ENCODE measurements at places on chromosomes 16 and 17. TPM values are rescaled to one million over a fixed set of nuclear protein-coding genes. Genes with fewer than 3 reads are reported as not detected.

GRCh38 chr16:82888591-82889001, 261.8 kb downstream of the CDH13 start:
- peak overlapping the region; percentile 59 for H3K27ac ChIP-seq
- no peaks in the 10 kb centered on the region for H3K36me3 ChIP-seq

DNA sequence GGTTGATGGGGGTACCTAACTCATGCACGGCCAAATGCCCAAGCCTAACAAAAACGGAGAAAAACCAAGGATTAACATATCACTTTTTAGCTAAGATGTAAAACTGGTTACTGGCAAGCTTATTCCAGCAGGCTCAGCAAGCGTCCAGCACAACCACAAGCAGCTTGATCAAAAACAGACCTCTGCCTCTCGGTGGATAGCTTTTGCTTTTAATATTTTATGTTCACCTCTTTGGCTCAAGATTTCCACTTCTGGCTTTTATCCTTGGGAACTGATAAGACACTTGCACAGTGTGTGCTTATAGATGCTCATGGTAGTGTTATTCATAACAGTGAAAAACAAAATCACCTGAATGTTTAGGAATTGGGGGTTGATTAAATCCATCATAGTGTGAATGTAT, 206.9 kb upstream of the CACNG5 start:
- H3K27ac ChIP-seq = no peak overlapping the region
- H3K4me1 ChIP-seq = no peaks in the 10 kb centered on the region
- H3K27me3 ChIP-seq = no peaks in the 10 kb centered on the region
- no peak for DNase-seq
- no peaks in the 10 kb centered on the region for H3K36me3 ChIP-seq

DNA sequence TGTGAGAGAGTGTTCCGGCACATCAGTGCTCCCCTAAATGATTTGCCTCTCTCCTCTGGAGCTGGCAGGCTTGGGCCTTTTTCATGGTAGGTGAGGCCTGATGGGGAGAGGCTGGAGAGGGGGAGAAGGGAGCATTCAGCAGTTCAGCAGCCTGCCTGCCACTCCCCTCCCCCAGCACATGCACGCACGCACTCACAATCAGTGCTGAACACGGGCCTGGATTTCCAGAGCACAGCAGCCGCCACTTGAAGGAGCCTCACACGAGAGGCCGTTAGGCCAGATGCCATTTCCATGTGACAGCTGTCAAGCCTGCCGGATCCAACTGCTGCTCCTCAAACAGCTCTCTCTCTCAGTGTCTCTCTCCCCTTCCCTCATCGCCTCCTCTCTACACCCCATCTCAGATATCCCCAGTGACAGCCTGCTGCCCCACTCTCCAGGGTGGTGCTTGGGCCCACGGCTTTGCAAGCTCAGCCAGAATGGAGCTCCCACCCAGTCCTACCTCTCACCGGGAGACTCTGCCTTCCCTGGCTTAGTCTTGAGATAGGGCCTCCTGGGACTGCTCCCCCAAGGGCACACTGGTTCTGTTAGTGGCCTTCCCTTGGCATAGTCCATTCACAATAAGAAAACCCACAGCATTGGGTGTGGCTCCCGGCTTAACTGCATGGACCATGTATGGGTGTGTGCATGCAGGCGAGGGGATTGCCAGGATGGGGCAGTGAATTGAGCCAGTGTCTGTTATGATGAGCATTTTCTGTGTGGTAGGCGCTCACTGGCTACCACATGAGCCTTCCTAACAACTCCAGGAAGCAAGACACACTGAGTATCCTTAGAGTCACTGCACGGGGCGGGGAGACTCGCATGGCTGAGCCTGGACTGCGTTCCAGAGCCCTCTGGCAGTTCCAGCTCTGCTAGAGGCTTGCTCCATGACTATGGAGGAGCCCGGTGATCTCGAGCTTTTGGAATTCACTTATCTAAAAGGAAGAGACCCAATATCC, 226.2 kb downstream of the CCDC182 start:
- H3K4me1 ChIP-seq = peaks cover 21% of the 10 kb centered on the region
- no peak overlapping the region for H3K4me3 ChIP-seq
- peak; percentile 58 for DNase-seq
- no peak overlapping the region for H3K27ac ChIP-seq
- no peaks in the 10 kb centered on the region for H3K36me3 ChIP-seq

Gene CD300LB
- total RNA-seq = not detected

DNA sequence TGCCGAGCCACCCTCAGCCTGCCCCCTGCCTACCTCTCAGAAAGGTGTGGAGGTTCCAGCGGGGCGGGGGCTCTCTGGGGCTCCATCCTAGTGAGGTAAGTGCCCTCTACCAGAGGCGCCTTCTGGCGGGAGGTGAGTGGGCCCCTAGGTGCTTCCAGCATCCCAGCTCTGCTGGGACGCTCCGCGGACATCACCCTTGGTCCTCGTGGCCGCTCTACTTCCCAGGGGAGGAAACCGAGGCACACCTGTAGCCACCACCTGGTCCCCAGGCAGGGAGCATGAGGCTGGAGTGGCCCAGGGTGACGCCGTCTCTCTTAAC, 1.4 kb downstream of the MCRIP2 start:
- H3K4me3 ChIP-seq = peak overlapping the region; percentile 100
- no peaks in the 10 kb centered on the region for H3K27me3 ChIP-seq
- H3K4me1 ChIP-seq = peaks cover 11% of the 10 kb centered on the region
- no peak for DNase-seq

Gene GH1
- total RNA-seq = not detected

Gene BOLA2
- total RNA-seq = 7.2 TPM

Gene DHRS7B
- total RNA-seq = 24.2 TPM

GRCh38 chr17:65886315-65887245, 305.4 kb downstream of the CEP112 start:
- H3K36me3 ChIP-seq = no peaks in the 10 kb centered on the region
- H3K27me3 ChIP-seq = no peaks in the 10 kb centered on the region

GRCh38 chr16:73383195-73383987, 335.5 kb upstream of the ZFHX3 start:
- no peaks in the 10 kb centered on the region for H3K27me3 ChIP-seq
- no peaks in the 10 kb centered on the region for H3K36me3 ChIP-seq
- H3K27ac ChIP-seq = no peak overlapping the region
- no peak overlapping the region for H3K4me3 ChIP-seq

DNA sequence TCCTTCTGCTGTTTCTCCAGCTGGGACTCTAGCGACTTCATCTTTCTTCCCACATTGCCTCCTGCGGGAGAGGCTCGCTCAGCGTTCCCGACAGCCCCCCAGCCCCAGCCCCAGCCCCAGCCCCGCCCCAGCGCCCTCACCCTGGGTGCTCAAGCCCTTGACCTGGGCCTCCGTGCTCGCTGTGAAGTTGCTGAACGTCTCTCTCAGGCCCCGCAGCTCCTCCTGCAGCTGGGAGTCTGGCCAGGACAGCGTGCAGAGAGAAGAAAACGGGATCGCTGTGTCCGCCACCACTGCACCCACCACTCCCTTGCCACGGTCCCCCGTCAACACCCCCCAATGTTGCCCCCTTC, 2.4 kb downstream of the ASGR1 start:
- peaks cover 2% of the 10 kb centered on the region for H3K4me1 ChIP-seq
- DNase-seq = no peak
- no peaks in the 10 kb centered on the region for H3K27me3 ChIP-seq
- no peaks in the 10 kb centered on the region for H3K36me3 ChIP-seq

- no peaks in the 10 kb centered on the region for H3K27me3 ChIP-seq
- DNase-seq = peak; percentile 86
- no peaks in the 10 kb centered on the region for H3K36me3 ChIP-seq
- H3K4me1 ChIP-seq = peaks cover 7% of the 10 kb centered on the region
- H3K4me3 ChIP-seq = no peak overlapping the region
Measured at GRCh38 chr16:9042964-9043680, 48.3 kb upstream of the HAPSTR1 start.

Gene TBC1D26
- total RNA-seq = not detected

Gene MEFV
- total RNA-seq = not detected

Gene PRDM7
- total RNA-seq = not detected

DNA sequence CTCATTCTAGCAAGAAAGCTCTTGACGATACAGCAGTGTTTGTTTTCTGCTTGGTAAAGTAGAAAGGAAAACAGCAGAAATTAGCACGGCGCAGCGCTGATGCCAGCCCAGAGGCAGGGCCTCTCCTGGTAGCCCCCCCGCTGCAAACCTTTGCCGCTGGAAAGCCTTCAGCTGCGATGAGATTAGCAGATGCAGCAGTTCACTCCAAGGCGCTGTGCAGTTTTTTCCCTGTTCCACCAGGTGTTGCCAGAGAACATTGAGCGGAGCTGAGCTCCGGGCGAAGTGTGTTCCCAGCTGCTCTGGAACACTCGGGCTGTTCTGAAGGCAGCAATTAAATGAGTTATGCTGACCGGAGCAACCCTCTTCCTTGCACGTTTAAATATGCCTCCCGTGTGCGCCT, 72.5 kb downstream of the RBFOX1 start:
- H3K4me1 ChIP-seq = no peaks in the 10 kb centered on the region
- no peak for DNase-seq
- no peak overlapping the region for H3K4me3 ChIP-seq
- H3K36me3 ChIP-seq = no peaks in the 10 kb centered on the region

Gene CLUH
- 12.9 TPM for total RNA-seq

Gene DNAAF1
- total RNA-seq = not detected
